ENCODE measurements at places on chromosomes 6 and 20. TPM values are rescaled to one million over a fixed set of nuclear protein-coding genes. Genes with fewer than 3 reads are reported as not detected.

Gene SAPCD1
- total RNA-seq, result 1.3 TPM

Gene TNNC2
- 6.7 TPM for total RNA-seq

Gene NRSN1
- under 0.01 TPM for total RNA-seq

Gene TMEM244
- total RNA-seq, result 0.47 TPM

Gene APOM
- 1.8 TPM for total RNA-seq

Gene BPI
- total RNA-seq, result 0.32 TPM

All from bronchial smooth muscle cell (primary cell).